T-helper 9 cell (primary cell): ENCODE measurements at places on chromosomes 7 and 10.

DNA sequence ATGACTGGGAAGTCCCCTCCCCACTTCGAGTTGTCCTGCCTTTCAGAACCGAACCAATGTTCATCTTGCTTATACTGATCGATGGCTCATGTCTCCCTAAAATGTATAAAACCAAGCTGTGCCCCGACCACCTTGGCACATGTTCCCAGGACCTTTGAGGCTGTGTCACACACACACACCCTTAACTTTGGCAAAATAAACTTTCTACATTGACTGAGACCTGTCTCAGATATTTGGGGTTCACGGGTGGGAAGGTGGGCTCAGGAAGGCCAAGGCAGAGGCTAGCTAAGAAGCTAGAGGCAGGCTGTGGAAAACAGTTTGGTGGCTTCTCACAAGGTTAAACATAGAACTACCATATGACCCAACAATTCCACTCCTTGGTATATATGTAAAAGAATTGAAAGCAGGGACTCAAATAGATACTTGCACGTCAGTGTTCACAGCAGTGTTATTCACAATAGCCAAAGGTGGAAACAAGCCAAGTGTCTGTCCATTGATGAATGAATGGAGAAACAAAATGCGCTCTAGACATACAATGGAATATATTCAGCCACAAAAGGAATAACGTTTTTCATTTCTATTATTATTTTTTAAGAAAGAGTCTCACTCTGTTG, 15.4 kb downstream of the PRF1 start:
- no peak for DNase-seq

DNA sequence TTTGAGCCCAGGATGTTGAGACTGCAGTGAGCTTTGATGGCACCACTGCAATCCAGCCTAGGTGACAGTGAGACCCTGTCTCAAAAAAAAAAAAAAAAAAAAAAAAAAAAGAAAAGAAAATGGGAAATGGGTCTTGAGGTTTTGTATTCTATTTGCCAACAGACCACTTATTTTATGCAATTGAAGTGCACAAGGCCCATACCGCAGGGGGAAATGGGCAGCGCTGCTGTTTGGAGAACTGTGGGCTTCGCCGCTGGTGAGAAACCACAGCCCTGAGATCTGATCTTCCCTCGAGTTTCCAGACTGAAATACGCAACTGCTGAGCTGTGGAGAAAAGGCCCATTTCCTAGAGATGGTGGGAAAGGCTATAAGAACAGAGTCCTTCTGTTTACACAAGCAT, 512.0 kb downstream of the TCERG1L start:
- no peak for DNase-seq

DNA sequence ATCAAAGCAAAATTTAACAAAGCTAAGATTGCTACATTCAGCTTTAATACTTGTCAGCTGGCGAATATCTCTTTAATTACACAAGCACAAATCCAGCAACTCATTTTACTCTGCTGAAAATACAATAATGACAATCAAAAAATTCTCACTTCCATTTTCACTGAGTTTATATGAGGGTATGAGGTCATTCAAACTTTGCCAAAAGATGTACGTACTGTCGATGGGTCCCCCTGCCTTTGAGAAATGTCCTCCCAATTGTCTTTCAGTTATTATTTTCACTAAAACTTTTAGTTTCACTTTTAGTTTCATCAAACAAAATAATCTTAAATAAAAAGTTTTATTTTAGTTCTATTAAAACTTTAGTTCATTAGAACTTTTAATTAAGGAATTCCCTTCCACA, 159.5 kb upstream of the WDR11 start:
- DNase-seq = no peak

- DNase-seq = no peak
These were observed 64.5 kb downstream of the RAMP3 start for GRCh38 chr7:45221896-45222604.

- no peak for DNase-seq
These were observed 115.4 kb downstream of the NT5C2 start for GRCh38 chr10:103077491-103078308.

GRCh38 chr7:137681657-137682562, 164.9 kb downstream of the DGKI start:
- DNase-seq = no peak
